ENCODE measurements at places on chromosomes 12 and 14.

DNA sequence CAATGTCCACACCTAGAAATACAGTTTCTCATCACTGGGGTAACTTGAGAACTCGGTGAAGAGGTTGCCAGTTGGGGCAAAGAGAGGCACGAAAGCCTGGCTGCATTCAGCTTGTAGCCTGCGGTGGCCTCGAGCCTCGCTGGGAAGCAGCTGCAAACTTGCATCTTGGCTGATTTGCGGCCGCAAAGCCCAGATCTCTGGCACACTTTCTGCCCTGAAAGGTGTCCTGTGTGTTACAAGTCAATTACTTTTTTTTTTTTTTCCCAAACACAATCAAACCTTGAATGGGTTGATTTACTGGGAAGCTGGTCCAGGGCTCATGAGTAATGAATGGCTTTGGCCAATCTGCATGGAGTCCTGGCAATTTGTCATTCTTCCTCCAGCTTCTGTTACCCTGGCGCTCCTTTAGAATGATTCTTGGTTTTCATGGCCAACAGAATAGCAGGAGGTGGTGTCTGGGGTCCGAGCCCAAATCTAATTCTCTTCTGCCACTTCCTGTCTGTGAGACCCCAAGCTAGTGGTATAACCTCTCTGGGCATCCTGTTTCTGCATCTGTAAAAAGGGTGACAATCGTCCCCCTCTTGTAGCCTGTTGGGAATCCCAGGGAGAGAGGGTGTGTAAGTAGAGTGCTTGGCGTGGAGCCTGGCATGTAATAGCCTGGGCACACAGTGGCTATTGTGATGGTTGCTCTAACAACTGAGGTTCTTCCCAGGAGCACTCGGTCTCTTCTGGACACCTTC, 6.7 kb downstream of the BCL7A start:
- no peak for DNase-seq

- no peak for DNase-seq
These were observed 4.2 kb upstream of the BAZ2A start for GRCh38 chr12:56634242-56634836.

DNA sequence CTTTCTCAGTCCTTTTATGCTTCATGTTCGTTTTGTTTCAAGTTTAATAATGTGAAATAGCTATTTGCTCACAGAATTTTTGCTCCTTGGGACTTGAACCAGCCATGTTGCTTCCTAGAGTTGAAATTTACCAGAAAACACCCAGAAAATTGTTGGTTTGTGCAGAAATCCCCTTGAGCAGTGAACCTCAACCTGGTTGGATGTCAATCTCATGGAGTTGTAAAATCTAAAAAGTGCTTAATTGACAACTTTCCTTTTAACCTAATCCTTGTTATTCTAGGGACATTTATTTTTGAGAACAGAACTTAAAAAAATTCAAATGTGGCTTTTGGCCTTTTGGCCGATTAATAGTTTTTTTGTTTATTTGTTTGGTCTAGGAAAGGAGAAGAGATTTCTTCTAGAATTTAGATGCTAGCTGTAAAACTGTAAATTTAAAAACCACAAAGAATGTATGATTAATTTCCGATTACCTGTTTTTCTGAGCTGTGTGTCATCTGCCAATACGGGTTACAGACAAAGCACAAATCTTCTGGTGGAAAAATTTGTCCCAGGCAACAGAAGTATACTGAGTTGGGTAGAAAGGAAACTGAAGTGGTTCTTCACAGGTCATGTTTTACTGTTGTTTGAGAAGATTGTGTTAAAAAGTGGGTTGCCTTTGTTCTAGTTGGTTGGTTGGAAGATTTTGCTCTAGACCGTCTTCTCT, 154.4 kb downstream of the FUT8 start:
- no peak for DNase-seq

GRCh38 chr12:131944601-131945251, 5.0 kb upstream of the EP400 start:
- DNase-seq = no peak

DNA sequence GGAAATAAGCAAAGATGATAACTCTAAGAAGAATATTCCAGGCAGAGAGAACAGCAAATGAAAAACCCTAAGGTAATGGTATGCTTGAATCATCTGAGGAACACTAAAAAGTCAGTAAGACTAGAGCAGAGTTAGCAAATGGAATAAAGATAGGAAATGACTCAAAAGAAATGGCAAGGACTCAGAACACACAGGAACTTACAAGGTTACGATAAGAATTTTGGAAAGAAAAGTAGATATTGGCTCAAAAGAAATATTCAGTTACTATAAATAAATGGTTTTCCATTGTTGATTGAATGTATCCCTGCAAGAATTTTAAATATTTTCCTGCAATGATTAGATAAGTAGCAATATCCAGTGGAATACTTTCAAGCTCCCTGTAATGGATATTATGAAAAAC, 705.8 kb downstream of the C12orf50 start:
- DNase-seq = no peak

DNA sequence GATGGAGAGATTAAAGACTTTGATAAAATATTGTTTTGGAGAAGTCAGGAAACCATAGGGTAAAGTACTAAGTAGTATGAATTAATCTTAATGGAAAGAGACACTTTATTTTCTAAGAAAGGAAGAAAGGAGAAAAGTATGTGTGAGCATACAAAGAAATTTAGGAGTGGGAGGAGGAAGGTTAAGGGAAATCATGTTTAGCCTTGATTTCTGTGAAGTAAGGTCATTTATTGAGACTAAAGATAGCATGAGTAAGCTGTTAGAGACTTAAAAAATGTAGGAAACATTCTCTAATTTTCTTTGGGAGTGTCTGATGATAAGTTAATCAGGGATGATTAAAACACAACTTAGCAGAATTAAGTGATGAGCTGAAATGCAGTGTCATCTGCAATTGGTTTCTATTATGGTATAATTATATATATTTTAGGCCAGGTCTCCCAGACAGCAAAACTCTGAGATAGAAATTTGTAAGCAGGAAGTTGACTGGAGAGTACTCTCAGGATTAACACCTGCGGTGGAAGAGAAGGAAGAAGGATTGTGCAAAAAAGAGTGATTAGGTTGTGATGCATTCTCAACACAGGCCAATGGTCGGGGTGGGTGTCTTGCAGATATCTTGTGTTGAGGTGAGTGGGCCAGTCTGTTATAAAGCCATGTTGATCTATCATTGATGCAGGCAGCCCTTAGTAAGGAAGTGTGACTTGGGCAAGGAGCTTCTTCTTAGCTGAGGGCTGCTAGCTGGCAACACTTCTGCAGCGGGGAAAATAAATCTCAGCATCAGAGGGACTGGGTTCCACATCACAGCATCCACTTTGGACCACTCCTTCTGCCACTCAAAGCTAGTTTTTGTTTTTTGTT, 256.2 kb downstream of the AEBP2 start:
- no peak for DNase-seq

DNA sequence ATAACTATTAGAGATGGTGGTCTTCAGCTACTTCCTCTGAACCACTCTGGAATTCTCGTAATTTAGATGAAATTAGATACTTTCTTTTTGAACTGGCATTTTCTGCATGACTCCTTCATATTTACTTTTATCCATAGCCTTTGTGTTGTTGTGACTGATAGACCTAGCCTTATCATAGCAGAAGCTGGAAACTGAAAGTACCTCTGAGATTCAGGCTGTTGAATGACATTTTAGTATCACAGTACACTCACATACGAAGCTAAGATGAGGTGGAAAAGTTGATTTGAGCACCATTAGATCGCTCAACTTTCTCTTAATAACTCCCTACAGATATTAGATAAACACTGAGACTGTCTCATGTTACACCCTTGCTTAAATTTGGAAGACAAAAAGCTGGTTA, 525.1 kb upstream of the FBXO33 start:
- DNase-seq = no peak

- DNase-seq = no peak
These were observed 88.5 kb upstream of the ANO4 start for GRCh38 chr12:100706033-100706432.

DNA sequence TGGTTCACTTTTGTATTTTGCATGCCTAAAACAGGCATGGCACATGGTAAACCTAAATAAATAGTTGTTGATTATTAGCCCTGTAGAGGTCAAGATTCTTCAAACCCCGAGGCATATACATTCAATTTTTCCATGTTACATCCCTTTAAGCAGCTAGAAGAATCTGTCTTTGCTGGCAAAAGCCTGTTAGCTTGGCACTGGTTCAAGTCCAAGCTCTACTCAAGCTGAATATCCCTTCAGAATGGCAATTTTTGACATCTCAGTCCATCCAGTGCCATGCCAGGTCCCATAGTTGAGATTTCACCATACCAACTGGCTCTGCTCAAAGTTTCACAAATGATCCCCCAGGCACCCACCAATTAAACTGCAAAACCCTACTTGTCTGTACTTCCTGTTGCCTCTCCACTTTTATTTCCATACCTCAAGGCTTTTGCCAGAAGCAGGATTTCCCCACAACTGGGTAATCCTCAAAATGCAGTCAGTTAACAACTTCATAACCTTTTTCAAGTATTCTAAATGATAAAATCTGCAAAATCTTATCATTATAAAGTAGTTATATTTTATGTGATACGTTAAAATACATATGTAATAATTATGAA, 9.0 kb upstream of the DCN start:
- no peak for DNase-seq

DNA sequence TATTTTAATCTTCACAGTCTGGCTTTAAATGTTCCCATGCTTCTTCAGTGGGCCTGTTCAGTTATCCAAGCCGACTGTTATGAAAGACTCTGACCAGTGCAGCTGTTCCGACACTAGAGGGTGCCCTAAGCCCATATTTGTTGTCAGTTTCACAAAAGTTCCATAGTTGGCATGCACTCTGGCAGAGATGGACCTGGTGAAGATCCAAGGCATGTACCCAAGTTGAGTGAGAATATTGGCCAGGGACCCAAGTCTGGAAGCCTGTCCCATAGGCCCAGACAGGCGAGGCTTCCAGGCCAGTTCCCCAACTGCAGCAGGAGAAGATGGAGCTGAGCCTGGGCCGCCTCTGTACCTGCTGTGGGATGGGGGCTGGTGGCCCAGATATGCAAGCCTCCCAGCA, 27.4 kb upstream of the GUCY2C start:
- peak; percentile 37 for DNase-seq

DNA sequence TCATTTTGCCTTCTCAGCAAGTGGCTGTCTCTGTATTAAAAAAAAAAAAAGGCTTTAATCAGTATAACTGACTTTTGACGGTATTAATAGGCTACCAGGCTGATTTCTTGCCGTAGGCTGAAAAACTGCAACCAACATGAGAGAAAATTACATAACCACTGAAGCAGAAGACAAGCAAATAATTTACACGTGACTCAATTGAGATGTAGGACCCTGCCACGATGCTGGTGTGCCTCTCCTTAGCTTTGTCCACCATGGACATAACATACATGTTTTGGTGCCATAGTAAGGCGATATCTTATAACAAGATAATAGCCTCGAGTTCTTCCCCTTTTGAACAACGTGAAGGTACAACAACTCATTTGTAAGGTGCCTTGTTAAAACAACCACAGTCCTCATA, 88.7 kb upstream of the GRIP1 start:
- DNase-seq = no peak

DNA sequence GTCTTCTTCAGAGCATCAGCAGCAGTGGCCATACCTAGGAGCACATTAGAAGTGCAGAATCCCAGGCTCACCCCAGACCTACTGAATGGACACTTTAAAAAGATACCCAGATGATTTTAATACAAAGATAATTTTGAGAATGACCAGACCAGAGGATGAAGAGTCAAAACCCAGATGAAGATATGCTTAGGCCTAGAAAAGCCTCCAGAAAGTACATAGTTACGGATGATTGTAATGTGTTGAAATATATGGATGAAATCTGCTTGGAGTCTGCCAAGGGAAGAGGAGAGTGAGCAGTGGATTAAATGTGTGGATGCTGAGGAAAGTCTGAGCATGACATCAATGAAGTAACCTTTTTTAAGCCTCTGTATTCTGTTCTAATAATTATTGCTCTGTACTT, 245.7 kb downstream of the CNTN1 start:
- no peak for DNase-seq

- no peak for DNase-seq
These were observed 669 bp upstream of the KCNK13 start for GRCh38 chr14:90060965-90061684.

- no peak for DNase-seq
These were observed 91.3 kb downstream of the DAD1 start for GRCh38 chr14:22497671-22498093.

DNA sequence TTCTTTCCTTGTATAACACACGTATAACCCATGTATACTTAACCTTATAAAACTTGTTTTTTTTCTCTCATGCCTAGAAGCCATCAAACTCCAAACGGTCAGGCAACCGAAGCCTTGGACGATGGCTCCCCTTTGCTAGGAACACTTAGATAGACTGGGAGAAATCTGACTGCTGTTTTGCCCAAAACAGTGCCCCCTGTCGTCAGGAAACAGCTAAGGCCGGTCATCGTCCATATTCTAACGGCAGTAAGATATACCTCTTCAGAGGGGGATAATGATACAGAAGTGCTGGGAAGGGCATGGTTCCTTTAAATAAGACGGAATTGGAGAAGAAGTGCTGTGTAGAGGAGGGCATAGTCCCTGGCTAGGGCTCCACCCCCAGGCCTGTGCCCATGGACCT, 130.5 kb downstream of the SLC41A2 start:
- DNase-seq = peak; percentile 4

DNA sequence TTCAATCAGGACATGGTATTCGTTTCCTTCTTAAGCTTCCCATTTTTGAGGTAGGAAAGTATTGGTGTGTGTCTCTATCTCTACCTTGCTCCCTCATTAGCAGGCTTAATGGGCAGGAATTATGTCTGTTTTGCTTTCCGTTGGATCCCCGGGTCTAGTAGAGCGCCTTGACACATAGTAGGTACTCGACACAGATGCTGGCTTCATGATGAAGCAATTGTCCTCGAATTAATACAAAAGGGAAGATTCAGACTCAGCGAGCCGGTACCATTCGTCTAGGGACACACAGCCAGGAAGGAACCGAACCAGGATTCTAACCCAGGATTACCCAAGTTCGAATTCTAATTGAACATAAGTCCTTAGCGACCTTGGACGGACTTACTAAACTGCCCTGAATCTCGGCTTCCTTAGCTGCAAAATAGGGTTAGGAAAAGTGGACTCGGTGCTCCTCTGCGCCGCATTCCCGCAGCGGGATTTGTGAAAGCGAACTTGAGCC, 496 bp upstream of the ISCU start:
- no peak for DNase-seq

DNA sequence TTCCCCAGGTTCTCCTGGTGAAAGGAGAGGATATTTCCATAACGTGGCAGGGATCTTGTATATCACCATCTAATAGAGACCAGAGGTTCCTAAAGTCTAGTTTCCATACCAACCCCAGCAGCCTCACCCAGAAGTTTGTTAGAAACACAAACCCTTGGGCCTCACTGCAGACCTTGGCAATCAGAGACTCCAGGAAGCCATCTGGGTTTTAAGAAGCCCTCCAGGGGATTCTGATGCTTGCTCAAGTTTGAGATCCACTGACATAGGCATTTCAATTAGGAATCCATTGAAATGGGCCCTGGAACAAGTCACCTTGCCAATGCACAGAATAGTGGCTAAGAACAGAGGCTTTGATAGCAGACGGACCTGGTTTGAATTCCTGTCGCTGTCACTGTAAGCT, 2.2 kb upstream of the CMKLR1 start:
- DNase-seq = no peak

GRCh38 chr14:59123531-59123930, 64.9 kb upstream of the DAAM1 start:
- DNase-seq = no peak

- DNase-seq = no peak
These were observed 32.8 kb downstream of the HVCN1 start for GRCh38 chr12:110656071-110656655.

GRCh38 chr12:68203460-68203875, 22.1 kb downstream of the IL26 start:
- no peak for DNase-seq

- DNase-seq = no peak
These were observed 41.2 kb downstream of the PHLDA1 start for GRCh38 chr12:75990189-75990912.
